Iris pigment epithelial cell (primary cell): ENCODE measurements at places on chromosomes 16 and 17.

DNA sequence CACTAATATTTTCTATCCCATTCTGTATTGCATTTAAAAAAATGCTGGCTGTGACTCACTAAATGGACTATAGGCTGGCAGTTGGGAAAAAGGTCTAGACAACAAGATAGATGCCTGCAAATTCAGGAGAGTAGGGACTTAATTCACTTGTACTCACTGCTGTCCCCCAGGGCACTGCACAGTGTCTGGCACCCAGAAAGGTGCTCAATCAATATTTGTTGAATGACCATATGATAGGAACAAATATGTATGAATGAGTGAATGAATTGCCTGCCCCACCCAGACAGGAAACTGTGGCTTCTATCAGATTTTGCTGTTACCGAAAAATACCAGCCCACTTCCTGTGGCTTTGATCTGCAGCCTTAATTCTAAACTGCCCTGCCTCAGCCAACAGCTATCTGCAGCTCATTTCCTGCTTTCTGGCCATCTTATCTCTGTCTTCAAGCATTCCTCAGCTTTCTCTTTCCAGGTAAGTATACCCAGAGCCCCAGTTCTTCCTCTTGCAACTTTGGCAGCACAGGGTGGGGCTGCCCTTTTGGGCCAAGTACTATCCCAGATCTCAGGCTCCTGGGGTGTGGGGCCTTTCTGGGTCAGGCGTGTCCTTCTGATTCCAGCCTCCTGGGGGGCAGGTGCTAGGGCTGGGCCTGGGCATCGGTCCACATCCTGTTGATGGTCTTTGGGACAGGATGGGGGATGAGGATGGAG lies 15.3 kb upstream of the TNS4 start:
- DNase-seq: peak; percentile 55

GRCh38 chr17:37737971-37738370 lies 6.9 kb downstream of the HNF1B start:
- peak; percentile 53 for DNase-seq

GRCh38 chr17:15659663-15660062 lies 24.4 kb downstream of the TRIM16 start:
- DNase-seq: no peak

DNA sequence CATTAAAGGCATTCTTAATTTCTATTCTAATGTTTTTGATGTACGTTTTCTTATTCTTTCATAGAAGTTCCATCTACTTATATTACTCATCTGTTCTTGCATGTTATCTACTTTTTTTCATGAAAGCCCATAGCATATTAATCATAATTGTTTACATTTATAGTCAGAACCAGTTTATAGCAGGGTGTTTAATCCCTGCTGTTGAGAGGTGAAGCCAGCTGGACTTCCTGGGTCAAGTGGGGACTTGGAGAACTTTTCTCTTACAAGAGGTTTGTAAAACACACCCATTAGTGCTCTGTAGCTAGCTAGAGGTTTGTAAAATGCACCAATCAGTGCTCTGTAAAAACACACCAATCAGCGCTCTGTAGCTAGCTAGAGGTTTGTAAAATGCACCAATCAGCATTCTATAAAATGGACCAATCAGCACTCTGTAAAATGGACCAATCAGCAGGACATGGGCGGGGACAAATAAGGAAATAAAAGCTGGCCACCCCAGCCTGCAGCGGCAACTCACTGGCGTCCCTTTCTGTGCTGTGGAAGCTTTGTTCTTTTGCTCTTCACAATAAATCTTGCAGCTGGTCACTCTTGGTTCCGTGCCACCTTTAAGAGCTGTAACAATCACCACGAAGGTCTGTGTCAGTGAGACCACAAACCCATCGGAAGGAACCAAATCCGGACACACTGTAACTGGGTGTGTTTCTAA lies 120.6 kb downstream of the TANC2 start:
- DNase-seq: no peak

GRCh38 chr17:50630524-50631194 lies 4.0 kb upstream of the ABCC3 start:
- DNase-seq: no peak

- DNase-seq: no peak
Observed at GRCh38 chr17:75013092-75013559, 656 bp downstream of the MRPL58 start.

GRCh38 chr17:34071886-34072420 lies 183.1 kb upstream of the CCL2 start:
- DNase-seq: no peak

GRCh38 chr17:79982986-79983385 lies 52.7 kb downstream of the TBC1D16 start:
- no peak for DNase-seq

- no peak for DNase-seq
Observed at GRCh38 chr17:60968266-60968665, 290.6 kb downstream of the BCAS3 start.

GRCh38 chr16:53457670-53458069 lies 23.4 kb downstream of the RBL2 start:
- peak; percentile 30 for DNase-seq

GRCh38 chr17:37708008-37708615 lies 36.7 kb downstream of the HNF1B start:
- no peak for DNase-seq

DNA sequence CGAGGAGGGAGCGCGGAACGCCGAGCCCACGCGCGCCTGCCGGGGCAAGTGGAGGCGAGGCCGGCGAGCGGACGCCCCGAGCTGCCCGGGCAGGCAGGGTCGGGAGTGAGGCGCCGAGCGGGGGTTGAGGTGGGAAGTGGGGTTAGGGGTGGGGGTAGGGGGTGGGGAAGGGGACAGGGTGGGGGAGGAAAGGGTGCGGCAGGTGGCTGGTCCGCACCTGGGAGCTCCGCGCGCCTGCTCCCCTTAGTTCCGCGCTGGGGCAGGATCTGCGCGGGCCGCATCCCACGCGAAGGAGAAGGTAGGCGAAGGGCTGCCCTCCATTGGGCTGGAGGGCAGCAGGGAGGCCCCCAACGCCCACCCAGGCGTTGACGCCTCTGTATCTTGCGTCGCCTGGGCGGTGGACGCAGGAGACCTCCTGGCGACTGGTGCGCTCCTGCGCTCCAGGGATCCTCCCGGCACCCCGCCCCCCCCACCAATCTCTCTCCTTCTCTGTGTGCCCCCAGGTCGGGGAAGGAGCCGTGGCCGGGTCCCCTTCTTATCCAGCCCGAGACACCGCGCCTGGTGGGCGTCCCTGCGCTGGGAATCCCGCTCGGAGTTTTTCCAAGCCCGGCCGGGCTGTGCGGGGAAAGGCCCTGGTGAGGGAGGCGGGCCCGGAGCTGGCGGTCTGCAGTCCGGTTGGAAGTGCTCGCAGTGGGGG lies 51.3 kb upstream of the AMZ2 start:
- DNase-seq: no peak

DNA sequence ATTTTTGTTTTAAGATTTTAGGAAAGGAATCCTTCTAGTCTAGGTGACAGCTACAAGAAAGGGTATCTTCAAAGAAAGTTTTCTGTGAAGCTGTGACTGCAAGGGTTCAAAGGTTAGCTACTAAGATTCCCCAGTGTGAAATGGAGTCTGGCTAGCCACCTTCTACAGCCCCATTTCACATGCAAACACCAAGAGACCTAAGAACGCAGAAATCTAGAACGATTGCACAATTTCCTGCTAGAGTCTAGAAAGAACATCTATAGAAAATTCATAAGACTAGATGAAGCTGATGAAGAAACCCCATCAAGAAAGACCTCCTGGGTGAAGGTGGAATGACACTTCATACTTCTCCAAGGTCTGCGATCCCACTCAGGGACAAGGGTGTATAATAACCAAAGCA lies 77.1 kb downstream of the STX8 start:
- DNase-seq: peak; percentile 37

GRCh38 chr16:81597079-81597658 lies 152.6 kb downstream of the CMIP start:
- DNase-seq: no peak

DNA sequence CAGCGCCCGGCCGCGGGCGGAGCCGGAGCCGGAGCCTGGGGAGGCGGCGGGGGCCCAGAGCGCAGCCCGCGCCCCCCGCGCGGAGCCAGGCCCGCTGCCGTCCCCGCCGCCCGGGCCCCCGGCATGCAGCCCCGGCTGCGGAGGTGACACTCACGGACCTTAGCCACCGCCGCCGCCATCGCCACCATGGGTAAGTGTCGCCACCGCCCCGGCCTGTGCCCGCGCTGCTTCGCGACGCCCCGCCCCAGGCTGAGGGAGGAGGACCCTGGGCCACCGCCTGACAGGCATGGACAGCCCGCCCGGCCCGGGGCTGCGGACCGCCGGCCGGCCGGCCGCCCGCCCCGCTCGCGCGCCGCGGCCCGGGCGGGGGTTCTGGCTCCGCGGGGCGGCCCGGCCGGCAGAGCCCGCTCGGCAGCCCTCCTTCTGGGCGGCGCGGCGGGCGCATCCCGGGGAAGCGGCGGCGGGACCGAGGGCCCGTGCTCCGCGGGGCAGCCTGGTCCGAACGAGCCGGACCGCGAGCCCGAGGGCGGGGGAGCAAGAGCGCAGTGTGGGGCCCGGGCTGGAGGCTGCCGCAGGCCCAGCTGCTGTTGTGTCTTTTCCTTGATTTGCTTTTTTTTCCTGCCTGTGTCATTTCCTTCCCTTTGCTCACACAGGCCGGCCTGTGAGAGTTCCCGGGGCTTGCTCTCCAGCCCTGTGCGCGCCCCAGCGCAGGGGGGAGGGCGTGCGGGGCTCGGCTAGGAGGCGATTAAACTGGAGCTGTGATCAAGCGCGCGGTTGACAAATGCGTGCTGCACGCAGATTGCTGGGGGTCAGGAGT lies 565 bp downstream of the MAP3K3 start:
- DNase-seq: peak; percentile 72

DNA sequence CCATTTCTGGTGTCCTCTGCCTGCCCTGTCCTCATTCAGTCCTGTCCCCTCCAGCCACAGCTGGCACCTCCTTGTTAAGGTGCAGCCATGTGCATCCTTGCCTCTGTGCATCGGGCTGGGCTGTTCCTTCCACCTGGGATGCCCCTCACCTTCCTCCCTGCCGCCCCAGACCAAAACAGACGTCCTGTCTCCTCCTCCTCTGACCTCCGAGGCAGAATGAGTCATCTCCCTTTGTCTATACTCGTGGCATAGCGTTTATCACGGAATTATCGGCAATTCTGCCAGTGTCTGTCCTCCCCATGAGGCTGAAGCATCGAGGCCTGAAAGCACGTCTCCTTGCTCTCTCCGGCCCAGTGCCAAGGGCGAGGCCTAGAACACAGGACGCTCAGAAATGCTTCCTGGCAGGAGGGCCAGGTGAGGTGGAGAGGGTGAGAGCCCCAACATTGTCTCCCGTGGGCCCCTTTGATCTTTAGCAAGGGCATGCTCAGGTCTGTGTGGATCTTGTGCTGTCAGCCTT lies 4.6 kb downstream of the RAI1 start:
- DNase-seq: peak; percentile 85

DNA sequence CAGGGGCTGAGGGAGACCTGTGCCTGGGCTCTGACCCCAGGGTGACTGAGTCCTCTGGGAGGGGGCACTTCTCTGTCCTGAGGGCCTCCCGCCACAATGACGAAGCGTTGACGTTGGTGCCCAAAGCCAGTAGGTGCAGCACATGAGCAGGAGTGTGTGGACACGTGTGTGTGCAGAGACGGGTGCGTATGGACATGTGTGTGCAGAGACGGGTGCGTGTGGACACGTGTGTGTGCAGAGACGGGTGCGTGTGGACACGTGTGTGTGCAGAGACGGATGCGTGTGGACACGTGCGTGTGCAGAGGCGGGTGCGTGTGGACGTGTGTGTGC lies 726 bp upstream of the CD7 start:
- no peak for DNase-seq

DNA sequence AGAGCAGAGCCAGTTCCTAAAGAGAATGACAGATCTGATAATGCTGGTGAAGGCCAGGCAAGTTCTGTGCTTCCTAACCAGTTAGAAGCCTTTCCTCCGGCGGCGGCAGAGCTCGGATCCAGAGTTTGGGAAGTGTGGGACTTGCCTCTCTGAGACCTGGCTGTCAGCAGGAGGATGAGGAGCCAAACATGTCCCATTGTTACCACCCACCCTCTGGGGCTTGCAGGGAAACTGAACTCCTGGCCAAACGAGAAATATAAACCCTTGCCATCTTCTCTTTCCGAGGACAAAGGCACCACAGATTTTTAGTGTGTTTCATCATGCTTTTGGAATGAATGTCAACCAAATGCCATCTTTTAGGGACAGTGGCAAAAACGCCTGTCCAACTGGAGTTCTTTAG lies 80.2 kb upstream of the SMURF2 start:
- DNase-seq: no peak

GRCh38 chr16:65658787-65659220 lies 536.9 kb upstream of the CDH11 start:
- peak; percentile 75 for DNase-seq

DNA sequence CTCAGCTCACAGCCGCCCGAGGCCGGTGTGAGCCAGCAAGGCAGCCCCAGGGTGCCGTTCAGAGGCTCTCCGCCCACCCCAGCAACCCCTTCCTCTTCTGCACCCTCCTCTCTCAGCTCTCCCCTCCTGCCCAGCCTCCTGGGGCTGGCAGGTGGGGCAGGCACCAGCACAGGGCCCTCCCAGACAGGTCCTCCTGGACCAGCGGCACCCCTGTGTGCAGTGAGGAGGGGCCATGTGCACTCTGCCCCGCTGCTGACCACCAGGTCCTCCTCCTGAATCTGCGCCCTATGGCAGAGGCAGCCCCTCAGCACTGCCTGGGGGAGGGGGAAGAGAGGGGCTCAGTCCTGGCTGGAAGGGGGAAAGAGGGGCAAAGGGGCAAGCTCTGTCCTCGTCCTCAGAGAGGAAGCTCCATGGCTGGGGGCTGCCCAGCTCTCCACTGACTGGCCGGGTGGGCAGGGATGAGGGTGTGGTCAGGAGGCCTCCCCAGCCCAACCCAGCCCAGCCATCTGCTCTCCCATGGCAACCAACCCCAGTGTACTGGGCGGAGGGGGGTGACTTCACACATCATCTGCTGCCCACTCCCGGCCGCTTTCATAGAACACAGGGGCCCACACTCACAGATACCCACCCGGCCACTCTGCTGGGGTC lies 5.4 kb upstream of the BCAR1 start:
- no peak for DNase-seq

DNA sequence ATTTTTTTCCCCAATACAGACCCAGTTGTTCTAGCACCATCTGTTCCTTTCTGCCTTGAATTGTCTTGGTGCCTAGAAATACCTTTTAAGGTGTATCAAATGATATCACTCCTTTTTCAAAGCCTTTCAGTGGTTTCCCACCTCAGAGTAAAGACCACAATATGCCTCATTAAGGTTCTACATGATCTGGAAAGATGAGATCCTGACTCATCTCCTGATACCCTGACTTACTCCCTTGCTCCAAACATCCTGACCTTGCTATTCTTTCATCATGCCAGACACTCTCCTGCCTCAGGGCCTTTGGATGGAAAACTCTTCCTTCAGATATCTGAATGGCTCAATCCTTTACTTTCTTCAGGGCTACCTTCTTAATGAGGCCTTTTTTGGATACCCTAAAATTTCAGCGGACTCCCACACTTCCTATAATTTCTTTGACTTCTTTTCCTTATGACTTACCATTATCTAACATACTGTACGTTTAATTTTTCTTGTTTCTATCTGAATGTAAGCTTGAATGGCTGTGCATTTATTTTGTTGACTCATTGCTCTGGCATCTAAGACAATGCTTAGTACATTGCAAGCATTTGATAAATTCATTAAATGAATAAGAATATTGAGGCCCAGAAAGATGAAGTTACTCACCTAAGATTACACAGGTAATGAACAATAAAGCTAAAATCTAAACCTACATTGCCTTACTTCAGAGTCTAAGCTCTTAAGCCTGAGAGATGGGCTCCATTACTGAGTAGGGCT lies 19.2 kb downstream of the FLOT2 start:
- peak; percentile 31 for DNase-seq

- DNase-seq: no peak
Observed at GRCh38 chr16:23987443-23987842, 151.7 kb downstream of the PRKCB start.

GRCh38 chr16:27096375-27096774 lies 29.6 kb downstream of the C16orf82 start:
- no peak for DNase-seq

- no peak for DNase-seq
Observed at GRCh38 chr17:12642034-12642433, 23.7 kb upstream of the MYOCD start.
